ENCODE measurements at places on chromosomes 5 and 9.

DNA sequence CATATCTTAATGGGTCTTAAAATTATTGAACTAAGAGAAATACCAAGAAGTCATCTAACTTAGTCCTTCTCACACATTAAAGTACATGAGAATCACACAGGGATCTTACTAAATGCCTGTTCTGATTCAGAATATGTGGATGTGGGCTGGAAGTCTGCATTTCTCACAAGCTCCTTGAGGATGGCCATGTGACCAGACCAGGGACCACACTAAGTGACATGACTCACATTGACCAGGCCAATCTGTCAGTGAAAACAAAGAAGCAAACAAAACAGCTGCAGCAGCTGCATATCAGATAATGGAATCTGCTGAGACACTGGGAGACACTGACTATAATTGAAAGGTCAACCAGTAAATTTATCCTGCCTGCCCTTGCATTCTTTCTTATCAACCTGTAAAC, 110.5 kb downstream of the ADAMTS12 start:
- DNase-seq, result no peak

GRCh38 chr5:4113426-4113825, 517.8 kb downstream of the IRX1 start:
- DNase-seq, result no peak

- DNase-seq, result no peak
Observed at GRCh38 chr5:172768573-172769341, 2.2 kb downstream of the DUSP1 start.

GRCh38 chr5:1468629-1469527, 23.6 kb upstream of the SLC6A3 start:
- no peak for DNase-seq

DNA sequence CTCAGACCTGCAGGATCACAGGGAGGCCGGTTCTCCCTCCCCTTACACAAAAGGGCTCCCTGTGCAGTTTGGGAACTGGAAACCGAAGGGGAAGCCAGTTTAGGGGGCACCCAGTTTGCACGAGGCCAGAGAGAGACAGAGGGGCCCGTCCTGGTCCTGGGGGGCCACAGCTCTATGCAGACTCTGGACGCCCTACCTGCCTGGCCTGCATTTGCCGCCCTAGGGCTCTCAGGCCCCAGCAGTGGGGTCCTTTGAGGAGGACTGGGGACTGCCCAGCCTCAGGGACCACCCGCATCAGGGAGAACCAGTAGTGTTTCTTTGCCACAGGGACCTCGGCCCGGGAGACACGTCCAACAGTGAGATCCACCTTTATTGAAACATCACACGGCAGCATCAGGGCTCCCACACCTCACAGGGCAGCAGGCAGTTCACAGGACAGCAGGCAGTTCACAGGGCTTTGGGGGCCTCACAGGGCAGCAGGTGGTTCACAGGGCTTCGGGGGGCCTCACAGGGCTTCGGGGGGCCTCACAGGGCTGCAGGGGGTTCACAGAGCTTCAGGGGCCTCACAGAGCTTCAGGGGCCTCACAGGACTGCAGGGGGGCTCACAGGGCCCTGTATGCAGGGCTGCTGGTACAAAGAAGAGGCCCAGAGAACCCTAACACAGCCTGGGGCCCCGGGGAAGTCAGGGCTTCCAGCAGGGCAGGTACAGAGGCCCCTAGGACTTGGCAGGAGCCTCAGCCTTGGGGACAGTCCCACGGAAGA, 648 bp upstream of the NSMF start:
- DNase-seq, result no peak

- no peak for DNase-seq
Observed at GRCh38 chr9:35490910-35491465, 1.1 kb downstream of the RUSC2 start.

- no peak for DNase-seq
Observed at GRCh38 chr5:139389701-139390638, at the start of gene MZB1. Gene MZB1, minus strand, starts transcription at chr5:139389913. Its CDS starts 57 bp downstream, at chr5:139389856.

DNA sequence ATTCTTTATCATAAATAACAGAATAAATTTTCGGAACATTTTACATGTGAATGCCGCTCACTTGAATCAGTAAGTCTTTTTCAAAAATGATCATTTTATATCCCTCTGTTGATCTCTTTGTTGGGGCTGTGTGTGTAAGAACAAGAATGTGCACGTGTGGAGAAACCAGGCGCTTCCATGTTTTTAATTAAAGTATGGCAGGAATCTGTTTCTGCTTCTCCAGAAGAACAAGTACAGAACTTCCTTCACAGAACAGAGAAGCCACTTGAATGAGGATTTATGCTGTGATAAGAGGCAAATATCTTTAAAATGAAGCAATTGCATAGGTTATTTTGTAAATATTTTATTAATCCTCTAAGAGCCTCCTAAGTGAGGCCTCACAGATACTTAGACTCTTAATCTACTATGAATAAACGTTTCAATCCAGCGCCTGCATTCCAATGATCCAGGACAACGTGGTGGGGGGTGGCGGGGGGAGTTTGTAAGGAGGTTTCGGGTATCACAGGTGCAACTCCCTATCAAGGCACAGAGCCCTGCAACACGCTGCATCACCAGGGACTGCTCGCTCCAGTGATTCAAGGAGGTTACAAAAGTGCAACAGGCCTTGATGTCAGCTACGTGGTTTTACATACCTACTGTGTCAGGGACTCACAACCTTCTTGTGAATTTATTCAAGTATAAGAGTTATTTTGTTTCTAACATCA, 409.2 kb downstream of the BNC2 start:
- no peak for DNase-seq

- DNase-seq, result no peak
Observed at GRCh38 chr5:172163346-172163745, 24.7 kb downstream of the STK10 start.

GRCh38 chr9:113966394-113966793, 90.3 kb downstream of the ZNF618 start:
- no peak for DNase-seq

DNA sequence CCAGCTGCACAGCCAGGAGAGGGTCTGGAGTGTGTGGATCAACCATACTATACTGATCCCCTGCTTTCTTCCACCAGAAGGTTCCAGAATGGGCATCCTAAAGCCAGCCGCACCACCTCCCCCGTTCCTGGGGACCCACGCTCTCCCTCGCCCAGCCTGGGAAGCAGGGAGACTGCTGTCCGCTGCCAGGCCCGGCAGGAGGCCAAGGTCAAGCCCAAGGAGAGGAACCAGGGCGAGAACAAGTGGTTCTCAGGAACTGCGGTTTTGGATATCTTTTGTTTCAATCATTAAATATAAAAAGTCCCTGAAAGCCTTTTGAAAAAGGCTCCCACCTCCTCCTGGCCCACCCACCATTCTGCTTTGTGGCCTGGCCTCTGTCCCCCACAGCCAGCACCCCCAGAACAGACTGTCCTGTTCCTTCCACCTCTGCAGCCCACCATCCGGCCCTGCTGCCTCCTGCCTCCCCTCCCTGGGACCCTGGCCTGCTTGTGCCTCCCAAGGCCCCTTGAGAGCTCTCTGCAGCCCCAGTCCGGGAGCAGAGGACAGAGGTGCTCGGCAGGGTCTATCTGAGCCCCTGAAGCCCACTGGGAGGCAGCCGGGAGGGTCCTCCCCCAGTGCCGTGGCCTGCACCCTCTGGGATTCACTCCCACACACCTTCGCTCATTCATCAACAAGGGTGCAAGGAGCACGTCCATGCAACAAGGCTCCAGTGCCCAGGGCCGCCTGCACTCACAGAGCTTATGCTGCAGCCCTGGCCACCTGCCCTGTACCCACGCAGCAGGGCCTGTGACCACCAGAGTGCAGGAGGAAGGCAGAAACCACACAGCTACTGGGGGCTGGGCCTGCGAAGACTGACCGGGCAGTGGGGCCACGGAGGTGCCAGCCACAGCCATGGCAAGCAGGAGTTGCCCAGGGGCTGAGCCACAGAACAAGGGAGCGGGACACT, 614 bp upstream of the LCN6 start:
- DNase-seq, result no peak

- no peak for DNase-seq
Observed at GRCh38 chr9:114034661-114035062, 43.4 kb downstream of the AMBP start.

- DNase-seq, result peak; percentile 62
Observed at GRCh38 chr5:14156650-14157492, 13.7 kb downstream of the TRIO start.

- DNase-seq, result no peak
Observed at GRCh38 chr5:10703676-10704075, 57.4 kb downstream of the DAP start.

GRCh38 chr5:144638787-144639186, 468.1 kb downstream of the KCTD16 start:
- DNase-seq, result no peak

- DNase-seq, result no peak
Observed at GRCh38 chr5:125609011-125609410, 814.2 kb upstream of the GRAMD2B start.

- DNase-seq, result peak; percentile 11
Observed at GRCh38 chr5:144191998-144192397, 21.3 kb downstream of the KCTD16 start.

DNA sequence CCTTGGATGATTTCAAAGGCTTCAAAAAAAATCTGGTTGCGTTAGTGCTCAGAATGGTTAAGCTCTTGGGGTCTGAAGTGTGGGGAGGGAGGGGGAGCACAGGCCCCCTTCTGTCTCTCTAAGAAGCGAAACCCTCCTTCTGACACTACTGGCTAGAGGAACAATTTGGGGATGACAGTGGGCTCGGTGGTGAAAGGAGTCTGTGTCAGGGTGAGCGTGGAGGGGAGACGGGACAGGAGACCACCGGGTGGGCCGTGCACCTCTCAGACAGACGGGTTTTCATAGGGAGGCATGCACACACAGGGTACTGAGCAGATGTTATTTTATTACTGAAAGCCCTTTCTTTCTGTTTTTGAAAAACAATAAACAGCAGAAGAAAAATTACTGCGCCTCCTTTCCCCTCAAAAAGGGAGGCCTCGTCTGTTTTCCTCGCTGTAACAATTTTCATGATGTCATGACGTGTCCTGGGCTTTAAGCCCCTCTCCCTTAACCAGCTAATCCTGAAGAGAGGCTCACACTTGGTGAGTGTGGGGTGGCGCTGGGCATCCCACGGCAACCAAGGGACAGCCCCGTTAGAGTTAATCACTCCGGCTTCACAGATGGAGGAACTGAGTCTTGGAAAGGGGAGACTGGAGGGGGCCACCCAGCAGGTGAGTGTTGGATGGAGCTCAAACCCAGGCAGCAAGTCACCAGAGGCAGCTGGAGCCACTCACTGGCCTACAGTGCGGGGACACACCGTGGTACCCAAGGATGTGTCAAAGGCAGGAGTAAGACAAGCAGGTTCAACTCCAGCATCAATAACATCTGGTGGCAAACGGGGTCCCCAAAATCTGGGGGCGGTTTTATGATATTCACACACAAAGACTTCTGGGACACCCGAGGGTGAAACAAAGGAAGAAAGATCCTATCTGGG, 53.4 kb downstream of the PTCH1 start:
- DNase-seq, result no peak

- peak; percentile 79 for DNase-seq
Observed at GRCh38 chr9:132006677-132007370, 72.8 kb downstream of the MED27 start.
